ENCODE measurements at places on chromosomes 3 and 15. TPM values are rescaled to one million over a fixed set of nuclear protein-coding genes. Genes with fewer than 3 reads are reported as not detected.
A peak's percentile ranks its signal among the peaks of the same experiment; 100 is the strongest.

DNA sequence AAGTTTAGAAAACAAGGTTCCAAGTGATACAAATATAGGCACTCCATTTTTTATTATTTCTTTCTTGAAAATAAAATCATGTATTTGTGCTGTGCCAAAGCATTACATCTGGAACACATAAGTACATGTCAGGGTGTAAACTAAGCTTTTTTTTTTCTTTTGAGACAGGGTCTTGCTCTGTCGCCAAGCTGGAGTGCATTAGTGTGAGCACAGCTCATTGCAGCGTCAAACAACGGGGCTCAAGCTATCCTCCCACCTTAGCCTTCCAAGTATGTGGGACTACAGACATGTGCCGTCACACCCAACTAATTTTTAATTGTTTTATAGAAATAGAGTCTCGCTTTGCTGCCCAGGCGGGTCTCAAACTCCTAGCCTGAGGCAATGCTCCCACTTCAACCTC, 9.0 kb downstream of the SPATA12 start:
- no peak for DNase-seq

DNA sequence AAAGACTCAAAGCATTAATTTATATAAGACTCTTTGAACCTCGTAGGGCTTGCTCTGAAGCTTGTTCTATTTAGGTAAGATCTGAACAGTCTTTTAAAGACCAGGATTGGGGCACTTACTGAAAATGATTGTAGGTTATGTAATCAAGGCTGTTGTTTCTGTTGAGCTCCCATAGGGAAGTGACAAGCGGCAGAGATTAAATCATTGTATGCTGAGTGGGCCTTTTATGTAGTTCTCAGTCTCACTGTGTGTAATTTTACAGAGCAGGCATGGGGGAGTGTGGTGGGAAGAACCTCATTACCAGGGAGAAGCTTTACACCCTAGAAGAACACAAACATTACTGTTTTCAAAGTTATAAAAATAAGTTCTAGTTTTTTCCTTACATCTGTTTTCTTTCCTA, 160.0 kb upstream of the SNTN start:
- DNase-seq: no peak

- no peak for DNase-seq
Observed at GRCh38 chr15:83475551-83475950, 28.4 kb downstream of the SH3GL3 start.

- no peak for DNase-seq
Observed at GRCh38 chr3:119340014-119340413, 45.8 kb downstream of the ARHGAP31 start.

DNA sequence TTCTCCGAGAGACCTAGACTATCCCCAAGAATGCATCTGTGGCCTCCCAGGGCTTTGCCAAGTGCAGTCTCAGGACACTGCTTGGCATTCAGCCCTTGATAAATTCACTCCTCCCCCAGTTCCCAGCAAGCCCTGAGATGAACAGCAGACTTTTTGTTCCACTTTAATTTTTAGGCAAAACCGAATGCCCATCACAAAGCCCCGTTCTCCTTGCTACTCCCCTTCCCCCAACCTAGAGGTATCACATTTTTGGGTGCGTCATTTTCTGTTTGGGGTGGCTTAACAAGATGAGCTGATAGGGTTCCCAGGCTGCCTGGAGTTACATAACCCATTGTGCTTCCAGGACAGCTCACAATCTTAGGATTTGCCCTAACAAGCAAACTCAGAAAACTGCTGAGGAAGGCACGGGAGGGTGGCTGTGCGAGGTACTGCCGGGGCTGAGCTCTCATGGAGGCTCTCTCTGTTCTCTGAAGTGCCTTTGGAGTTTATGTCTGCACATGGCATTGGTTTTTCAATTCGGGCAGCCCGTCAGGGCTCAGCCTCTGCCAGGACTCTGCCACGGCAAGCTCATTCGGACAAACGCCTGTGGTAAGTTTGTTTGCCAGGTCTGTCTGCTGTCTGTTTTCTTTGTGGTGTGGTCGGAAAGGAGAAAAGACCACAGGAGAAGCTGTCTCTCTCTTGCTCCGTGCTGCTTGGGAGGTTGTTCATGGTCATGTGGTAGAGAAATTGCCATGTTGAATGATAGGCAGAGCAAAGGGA, at the start of gene TRAK1:
TRAK1 (plus strand) TSS at position 385 of the 759 bp plus-strand sequence; CDS start at position 498, 113 bp downstream.
- DNase-seq: no peak

- peak; percentile 15 for DNase-seq
Observed at GRCh38 chr15:46312133-46312740, 677.4 kb downstream of the SQOR start.

DNA sequence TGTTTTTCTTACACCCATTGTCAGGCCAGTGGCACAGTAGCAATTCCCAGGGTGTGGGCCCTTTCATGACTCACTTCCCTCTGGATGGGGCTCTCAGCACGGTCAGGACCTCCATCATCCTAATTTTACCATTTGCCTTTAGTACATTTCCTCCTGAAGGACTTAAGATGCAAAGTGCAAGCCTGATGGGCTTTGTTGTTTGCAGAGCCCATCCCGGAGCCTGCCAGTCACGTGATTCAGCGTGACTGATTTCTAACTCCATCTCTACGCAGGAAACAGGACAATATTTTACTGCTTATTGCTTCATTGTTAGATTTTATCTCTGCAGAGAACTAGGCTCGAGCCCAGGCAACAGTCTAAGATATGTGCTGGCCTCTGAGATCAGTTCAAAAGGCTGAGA, 223.7 kb downstream of the PDZRN3 start:
- no peak for DNase-seq

GRCh38 chr15:65833501-65834205, 35.6 kb upstream of the RAB11A start:
- peak; percentile 40 for DNase-seq

GRCh38 chr3:133711013-133711412, 35.2 kb upstream of the TF start:
- DNase-seq: no peak

DNA sequence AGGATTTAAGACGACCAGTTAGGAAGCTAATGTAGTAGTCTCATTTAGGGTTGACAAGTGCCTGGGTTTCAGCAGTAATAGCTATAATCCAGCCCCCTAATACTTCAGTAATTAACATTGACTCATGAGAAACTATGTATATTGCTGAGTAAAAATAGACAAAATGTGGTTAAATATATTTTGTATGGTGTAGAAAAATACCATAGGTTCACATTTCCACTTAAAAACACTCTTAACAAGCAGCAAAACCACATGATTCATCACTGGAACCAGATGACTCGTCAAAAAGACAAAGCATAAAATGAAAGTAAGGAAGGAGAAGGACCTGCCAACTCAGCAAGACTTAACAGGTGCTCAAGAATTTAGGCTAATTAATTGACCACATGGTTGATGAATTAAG, 288.9 kb downstream of the EFHB start:
- DNase-seq: no peak

DNA sequence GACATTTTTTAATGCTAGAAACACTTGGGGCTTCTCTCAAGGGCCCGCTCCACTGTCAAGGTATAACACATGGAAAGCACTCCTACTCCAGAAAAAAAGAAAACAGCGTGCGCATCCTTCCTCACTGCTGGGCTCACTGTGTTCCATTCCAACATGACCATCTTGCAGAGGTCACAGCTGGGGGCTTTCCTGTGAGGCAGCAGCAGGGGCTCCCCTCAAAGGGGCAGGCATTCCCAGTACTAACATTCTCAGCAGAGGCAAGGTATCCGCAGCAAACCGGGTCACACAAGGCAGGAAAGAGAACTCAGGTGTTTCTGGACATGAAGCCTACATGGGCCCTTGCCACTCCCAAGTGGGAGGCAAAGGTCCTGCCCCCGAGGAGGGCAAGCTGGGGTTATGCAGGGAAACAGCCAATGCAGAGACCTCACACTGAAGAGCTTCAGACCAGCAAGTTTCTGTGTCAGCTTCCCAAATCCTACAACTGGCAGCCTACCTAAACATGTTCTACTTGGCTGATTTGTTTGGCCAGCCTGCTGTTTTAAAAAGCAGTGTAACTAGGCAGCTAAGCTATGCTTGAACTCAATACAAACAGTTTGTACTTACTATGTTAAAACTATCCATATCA, 6.4 kb downstream of the BDH1 start:
- DNase-seq: no peak

GRCh38 chr15:85828126-85828525, 33.4 kb upstream of the KLHL25 start:
- no peak for DNase-seq

- no peak for DNase-seq
Observed at GRCh38 chr3:100603469-100603868, 5.9 kb upstream of the ADGRG7 start.

DNA sequence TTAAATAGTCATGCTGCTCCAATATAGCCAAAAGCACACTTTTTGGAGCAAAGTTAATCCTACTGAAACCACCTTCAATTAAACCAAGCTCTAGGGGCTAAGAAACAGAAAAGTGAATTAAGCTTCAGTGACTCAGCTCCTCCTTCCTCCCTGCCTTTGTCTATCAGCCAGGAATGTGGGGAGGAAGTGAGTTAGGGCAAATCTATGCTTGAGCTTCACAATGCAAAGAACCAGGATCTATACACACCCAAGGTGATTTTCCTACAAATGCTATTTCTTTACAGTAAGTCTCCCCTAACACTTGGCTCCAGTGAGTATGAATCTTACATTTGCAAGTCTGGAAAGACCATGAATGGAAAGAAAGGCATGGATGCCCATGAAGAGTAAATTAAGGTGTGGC, 212.1 kb downstream of the P3H2 start:
- DNase-seq: no peak

DNA sequence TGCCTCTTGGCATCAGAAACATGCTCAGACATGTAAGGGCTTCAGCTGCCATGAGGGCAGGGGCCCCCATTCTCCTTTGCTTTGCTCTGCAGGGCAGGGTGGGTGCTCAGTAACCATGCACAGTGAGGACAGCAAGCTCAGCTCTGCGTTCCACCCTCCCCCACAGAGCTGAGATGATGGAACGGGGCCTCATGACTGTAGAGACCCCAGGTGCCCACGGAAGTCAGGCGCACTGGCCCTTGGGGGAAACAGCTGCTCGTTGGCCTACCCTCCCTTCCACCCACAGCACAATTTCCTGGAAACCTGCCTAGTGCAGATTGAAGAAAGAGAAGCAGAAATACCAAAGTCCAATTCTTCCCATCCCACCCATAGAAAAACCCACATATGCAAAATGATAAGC, 10.5 kb downstream of the CTXND1 start:
- no peak for DNase-seq

- no peak for DNase-seq
Observed at GRCh38 chr15:90291679-90292356, 26.3 kb downstream of the NGRN start.

DNA sequence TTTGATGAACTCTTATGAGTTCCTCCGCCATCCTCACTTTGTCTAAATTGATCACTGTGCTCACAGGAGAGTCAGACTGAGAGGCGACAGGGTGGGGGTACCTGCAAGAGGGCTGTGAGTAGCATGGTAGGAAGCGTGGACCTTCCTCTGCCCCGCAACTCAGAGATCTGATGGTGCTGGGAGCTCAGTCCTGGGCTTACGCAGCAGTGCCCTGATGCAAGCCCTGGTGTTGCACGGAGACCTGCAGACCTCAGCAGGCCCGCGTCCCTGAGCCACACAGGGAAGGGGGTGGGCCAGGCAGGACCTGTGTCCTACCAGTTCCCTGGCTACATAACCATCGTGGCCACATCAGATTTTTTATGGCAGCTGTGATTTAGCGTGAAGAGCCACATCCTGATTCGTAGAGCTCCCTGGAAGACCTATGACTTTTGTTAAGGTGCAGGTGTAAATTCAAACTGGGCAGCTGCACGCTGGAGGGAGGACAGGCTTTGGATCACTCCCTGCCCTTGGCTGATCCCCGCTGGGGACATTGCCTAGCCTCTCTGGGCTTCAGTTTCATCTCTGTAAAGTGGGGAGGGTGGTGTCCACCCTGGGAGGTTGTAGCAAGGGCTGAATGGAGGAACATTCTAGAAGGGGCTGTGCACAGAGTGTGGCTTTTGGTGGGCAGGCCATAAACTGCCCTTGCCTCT, 176.1 kb downstream of the KLF13 start:
- DNase-seq: no peak

DNA sequence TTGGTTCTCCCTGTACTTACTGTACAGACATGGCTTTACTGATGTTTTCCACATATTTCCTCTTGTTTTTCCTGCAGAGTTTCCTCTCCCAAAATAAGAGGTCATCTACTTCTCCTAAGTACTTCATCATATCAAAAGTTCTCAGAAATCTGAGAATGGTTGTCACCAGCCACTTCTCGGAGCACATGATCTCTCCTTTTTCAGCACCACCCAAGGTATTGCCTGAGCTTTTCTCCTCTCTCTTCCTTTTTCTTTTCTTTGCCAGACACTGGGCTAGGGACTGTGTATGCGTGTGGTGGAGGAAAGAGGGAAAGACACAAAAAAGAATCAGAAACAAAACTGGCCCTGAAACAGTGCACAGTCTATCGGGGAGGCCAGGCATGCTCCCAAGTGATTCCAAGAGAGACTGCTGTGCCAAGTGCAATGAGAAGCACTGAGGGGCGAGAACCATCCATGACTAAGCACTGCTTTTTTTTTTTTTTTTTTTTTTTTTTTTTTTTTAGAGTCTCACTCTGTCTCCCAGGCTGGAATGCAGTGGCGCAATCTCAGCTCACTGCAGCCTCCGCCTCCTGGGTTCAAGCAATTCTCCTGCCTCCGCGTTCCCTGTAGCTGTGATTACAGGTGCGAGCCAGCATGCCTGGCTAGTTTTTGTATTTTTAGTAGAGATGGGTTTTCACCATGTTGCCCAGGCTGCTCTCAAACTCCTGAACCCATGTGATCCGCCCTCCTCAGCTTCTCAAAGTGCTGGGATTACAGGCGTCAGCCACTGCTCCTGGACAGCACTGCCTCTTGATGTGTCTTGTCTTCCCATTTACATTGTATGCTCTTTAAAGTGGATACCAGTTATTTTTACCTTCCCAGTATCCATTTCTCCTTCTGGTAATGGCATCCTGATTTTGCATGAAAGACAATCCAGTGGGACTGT, 194.0 kb upstream of the FEZF2 start:
- DNase-seq: no peak

DNA sequence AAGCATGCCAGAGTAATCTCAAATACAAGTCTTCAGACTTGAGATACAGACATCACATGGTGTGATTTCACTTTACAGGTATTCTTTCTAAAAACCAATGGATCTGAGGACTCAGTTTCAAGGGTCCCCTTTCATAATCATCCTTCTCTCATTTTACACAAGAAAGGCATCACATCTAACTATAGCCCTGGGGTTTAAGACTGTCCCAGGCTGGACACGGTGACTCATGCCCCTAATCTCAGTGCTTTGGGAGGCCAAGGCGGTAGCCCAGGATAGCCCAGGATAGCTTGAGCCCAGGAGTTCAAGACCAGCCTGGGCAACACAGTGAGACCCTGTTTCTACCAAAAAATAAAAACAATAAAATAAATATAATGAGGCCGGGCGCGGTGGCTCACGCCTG, 36.4 kb downstream of the UBP1 start:
- no peak for DNase-seq

YEATS2 gene
- 12.1 TPM for total RNA-seq

PLSCR1 gene
- 7.3 TPM for total RNA-seq

PDZRN3 gene
- not detected for total RNA-seq

ACTRT3 gene
- not detected for total RNA-seq

SAMMSON gene
- not detected for total RNA-seq

GCNT3 gene
- not detected for total RNA-seq

IL20RB gene
- 1.5 TPM for total RNA-seq

EIF3J gene
- 63.7 TPM for total RNA-seq

CYP1A2 gene
- not detected for total RNA-seq

HHATL gene
- not detected for total RNA-seq

SYNPR gene
- not detected for total RNA-seq

HES1 gene
- 0.92 TPM for total RNA-seq

ALDH1A2 gene
- total RNA-seq: not detected

NSUN3 gene
- 12.3 TPM for total RNA-seq

SH2D7 gene
- not detected for total RNA-seq

ACSBG1 gene
- not detected for total RNA-seq

CDHR4 gene
- 0.17 TPM for total RNA-seq

KBTBD13 gene
- not detected for total RNA-seq

DYNLT2B gene
- total RNA-seq: 1.1 TPM

Data from CD8-positive, alpha-beta T cell (primary cell).